Stimulated activated CD8-positive, alpha-beta memory T cell treated with anti-CD3 and anti-CD28 coated beads, Interleukin-7, amount 100 ng/mL, for 1 hour (primary cell): ENCODE measurements at places on chromosomes 11 and 22.

DNA sequence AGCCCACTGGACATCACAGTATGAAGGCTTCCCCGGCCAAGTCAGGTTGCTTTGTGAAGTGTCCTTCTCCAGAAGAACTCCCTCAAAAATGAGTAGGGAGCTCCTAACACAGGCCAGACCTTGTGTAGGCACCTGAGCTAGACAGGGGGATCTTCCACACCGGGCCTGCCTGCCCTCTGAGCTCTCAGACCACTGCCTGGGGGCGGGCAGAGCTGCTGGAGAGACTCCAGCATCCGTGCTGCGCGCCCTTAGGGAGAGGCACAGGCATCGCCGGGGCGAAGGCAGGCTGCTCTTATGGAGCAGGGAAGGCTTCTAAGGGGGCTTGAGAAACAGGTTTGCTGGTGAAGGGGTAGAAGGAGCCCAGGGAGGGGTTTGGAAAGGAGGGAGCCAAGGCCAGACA lies 4.4 kb downstream of the KCNJ5 start:
- no peak for DNase-seq

GRCh38 chr11:64602466-64603070 lies 11.5 kb downstream of the SLC22A12 start:
- DNase-seq: no peak

DNA sequence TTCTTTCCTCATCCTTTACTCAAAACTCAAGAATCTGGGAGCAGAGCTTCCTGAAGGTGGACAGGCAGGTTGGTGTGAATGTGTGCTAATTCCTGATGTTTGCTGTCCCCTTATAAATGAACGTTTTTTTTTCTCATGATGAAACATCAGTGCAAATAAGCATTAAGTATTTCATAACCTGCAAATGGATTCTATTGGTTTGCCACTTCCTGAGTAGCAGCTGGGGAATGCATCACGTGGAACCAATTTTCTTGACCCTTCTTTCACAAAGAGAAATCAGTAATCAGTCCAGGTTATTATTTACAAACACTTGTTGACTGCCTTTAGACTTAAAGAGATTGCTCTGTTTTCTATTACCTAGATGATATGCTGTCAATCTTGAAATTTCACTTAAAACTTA lies 40.1 kb upstream of the SCN3B start:
- no peak for DNase-seq

- no peak for DNase-seq
Observed at GRCh38 chr11:763549-764321, 13.6 kb downstream of the GATD1 start.

DNA sequence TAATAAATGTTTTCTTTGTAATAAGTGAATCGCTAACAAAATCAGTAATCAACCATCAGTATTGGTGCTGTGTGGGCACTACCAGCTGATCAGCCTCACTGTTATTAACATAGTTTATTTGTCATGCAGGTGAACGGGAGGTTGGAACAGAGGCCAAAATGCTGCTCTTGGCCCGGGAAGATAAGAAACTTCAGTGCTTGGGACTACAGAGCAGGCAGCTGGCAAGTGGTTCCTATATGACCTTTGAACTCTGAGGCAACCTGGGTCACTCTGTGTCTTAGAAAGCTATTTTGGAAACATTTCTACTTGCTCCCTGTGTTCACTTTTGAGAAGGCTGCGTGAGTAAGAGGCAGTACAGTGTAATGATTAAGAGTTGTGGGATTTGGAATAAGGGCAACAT lies 36.5 kb upstream of the DNAJB13 start:
- DNase-seq: no peak

DNA sequence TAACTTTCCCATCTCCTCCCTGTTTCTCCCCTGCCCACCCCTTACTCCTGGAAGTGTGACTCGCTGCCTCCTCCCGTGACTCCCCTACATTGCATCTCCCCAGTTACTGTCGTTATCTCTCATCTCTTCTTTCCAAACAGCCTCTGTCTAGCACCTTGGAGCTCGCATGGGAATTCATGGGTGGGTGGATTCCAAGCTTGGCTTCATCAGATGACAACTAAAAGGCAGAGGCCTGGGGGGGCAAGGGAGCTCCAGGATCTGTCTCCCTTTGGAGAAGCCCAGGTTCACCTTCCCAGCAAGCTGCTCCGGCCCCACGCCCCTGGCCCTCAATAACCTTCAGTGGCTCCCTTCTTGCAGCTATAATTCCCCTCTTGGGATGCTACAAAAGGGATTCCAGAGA lies 6.9 kb upstream of the CCND1 start:
- no peak for DNase-seq

DNA sequence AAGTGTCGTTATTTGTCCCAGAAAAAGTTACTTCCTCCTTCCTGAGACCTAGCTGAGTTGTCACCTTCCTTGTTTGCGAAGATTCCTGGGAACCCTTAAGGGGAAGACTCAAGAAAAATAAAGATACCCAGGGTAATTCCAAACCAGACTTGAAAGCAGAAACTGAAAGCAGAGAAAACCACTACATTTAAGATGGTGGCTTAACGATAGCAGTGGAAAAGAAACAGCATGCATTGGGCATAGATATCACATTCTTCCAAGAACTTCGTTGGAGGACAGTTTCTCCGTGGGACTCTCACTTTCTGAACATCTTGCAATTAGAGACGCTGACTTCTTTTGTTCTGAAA lies 89.1 kb downstream of the FAM76B start:
- no peak for DNase-seq

- DNase-seq: no peak
Observed at GRCh38 chr22:32957200-32957803, 100.9 kb downstream of the SYN3 start.

- no peak for DNase-seq
Observed at GRCh38 chr22:35197071-35197470, 60.2 kb upstream of the HMGXB4 start.

GRCh38 chr22:31846161-31847115 lies 92.6 kb downstream of the DEPDC5 start:
- DNase-seq: no peak

- no peak for DNase-seq
Observed at GRCh38 chr22:37089434-37089833, 20.1 kb downstream of the TMPRSS6 start.

GRCh38 chr11:72637926-72638325 lies 36.3 kb downstream of the PDE2A start:
- no peak for DNase-seq
